Psoas muscle (tissue), 8 donors: ENCODE measurements at places on chromosomes 2 and 18. TPM values are rescaled to one million over a fixed set of nuclear protein-coding genes. Genes with fewer than 3 reads are reported as not detected.

- no peak for DNase-seq
- H3K4me3 ChIP-seq = no peak overlapping the region
- no peaks in the 10 kb centered on the region for H3K27me3 ChIP-seq
Measured at GRCh38 chr2:17615728-17616351, 75.3 kb downstream of the VSNL1 start.

DNA sequence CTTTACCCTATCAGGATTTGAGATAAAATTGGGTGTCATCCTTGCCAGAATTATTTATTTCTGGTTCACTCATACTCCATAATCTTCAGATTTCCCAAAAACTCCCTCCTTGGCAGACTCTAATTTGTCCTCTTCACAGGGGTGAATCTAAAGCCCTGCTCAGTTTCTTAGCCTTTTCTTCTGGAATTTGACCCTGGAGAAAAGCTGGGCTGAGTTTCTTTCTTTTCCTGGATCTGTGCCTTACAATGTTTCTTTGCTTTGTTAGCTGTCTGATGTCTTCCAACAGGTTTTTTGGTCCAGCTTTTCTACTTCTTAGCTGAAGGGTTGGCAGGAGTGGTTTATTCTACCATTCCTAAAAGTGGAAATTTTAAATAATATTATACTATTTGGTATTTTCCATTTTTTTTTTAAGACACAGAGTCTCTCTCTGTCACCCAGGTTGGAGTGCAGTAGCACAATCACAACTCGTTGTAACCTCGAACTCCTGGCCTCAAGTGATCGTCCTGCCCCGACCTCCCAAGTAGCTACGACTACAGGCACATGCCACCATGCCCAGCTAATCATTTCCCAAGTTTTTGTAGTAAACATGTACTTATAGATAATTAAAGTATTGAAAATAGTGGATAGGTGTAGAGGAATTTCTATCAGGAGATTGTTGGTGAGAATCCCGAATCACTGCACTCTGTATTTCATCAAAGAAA, 138.4 kb upstream of the TWIST2 start:
- H3K36me3 ChIP-seq = no peaks in the 10 kb centered on the region
- H3K27ac ChIP-seq = no peak overlapping the region
- no peaks in the 10 kb centered on the region for H3K27me3 ChIP-seq
- no peak for DNase-seq
- H3K4me3 ChIP-seq = no peak overlapping the region

The SPAST gene
- total RNA-seq = 13.9 TPM

GRCh38 chr18:25349926-25350487, 2.0 kb downstream of the ZNF521 start:
- H3K36me3 ChIP-seq = no peaks in the 10 kb centered on the region
- no peaks in the 10 kb centered on the region for H3K27me3 ChIP-seq
- peak overlapping the region; percentile 93 for H3K27ac ChIP-seq
- H3K4me3 ChIP-seq = peak overlapping the region; percentile 88
- peak; percentile 42 for DNase-seq

DNA sequence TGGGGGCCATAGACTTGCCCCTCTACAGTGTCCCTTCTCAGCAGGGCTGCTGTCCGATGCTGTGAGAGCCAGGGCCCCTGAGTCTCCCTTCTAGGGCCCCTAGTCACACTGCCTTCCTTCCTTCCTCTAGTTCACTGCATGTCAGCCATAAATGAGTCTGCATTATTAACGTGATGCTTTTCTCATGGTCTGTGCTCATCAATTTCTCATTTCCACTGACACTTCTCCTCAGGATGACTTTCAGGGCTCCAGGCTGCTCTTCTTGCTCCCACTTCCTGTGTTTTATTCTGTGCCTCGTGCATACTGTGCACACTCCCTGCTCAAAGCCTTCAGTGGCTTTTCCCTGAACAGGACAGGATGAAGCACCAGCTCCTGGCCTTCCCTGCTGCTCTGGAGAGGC, 146.5 kb downstream of the FAM210A start:
- no peaks in the 10 kb centered on the region for H3K27me3 ChIP-seq
- no peak for DNase-seq
- no peak overlapping the region for H3K4me3 ChIP-seq

The GPR39 gene
- total RNA-seq = not detected

DNA sequence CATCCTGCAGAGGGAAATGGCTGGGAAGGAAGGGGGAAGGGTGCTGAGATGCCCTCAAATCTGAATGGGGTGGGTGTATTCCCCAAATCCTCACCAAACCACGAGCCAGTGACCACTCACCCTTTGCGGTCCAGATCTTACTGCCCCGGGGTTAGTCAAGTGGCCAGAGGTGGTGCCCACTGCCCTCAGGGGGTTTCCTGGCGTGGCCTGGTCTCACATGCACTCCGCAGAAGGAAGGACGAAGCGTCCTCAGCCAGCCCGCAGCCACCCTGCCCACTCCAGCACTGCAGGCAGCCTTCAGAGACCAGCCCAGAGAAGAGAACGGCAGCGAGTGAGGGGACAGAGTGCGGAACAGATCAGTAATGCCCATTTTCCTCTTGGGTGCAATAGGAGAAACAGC, 50.4 kb downstream of the IL1RL2 start:
- H3K27me3 ChIP-seq = no peaks in the 10 kb centered on the region
- H3K4me1 ChIP-seq = no peaks in the 10 kb centered on the region
- DNase-seq = no peak
- no peaks in the 10 kb centered on the region for H3K36me3 ChIP-seq

The AMER3 gene
- total RNA-seq = not detected

GRCh38 chr2:230498506-230499107, 82.6 kb downstream of the SP100 start:
- H3K4me3 ChIP-seq = no peak overlapping the region
- no peaks in the 10 kb centered on the region for H3K4me1 ChIP-seq
- H3K27ac ChIP-seq = no peak overlapping the region
- peaks cover 6% of the 10 kb centered on the region for H3K36me3 ChIP-seq
- no peak for DNase-seq

GRCh38 chr18:3293196-3293951, 31.4 kb downstream of the MYL12B start:
- H3K27ac ChIP-seq = no peak overlapping the region
- no peaks in the 10 kb centered on the region for H3K27me3 ChIP-seq
- DNase-seq = no peak
- H3K36me3 ChIP-seq = no peaks in the 10 kb centered on the region
- H3K4me1 ChIP-seq = no peaks in the 10 kb centered on the region

The CFC1 gene
- total RNA-seq = not detected

DNA sequence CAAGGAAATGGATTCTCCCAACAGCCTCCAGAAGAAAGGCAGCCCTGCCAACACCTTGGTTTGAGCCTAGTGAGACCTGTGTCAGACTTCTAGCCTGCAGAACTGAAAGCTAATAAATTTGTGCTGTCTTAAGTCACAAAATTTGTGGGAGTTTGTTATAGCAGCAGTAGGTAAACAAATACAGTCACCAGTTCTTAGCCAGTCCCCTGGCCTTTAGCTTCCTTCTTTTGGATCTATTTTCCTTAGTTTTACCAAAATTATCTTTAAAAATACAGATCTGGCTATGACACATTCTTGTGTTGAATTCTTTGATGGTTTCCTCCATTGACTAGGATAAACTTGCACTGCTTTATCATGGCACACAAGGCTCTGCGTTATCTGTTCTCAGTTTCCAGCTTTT, 697.9 kb upstream of the FANCL start:
- no peak for DNase-seq
- no peak overlapping the region for H3K4me3 ChIP-seq
- H3K27ac ChIP-seq = no peak overlapping the region
- no peaks in the 10 kb centered on the region for H3K27me3 ChIP-seq
- H3K4me1 ChIP-seq = no peaks in the 10 kb centered on the region
- H3K36me3 ChIP-seq = no peaks in the 10 kb centered on the region

DNA sequence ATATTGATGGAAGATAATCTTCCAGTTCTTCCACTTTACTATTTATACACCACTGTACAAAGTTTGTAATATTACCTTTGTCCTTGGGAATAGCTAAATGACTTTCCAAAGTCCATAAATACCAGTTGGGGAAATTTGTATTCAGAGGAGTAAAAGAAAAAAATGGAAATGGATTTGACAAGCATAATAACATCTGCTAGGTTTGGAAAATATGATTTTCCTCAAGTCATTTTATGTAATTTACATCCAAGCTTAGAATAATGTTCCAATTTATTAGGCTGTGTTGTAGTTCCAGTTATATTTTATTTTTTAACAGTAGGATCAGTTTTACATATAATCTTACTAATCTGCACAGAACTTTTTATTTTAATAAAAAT, 563.0 kb upstream of the PKDCC start:
- no peak overlapping the region for H3K27ac ChIP-seq
- no peaks in the 10 kb centered on the region for H3K27me3 ChIP-seq
- H3K4me3 ChIP-seq = no peak overlapping the region

The CTNNA2 gene
- not detected for total RNA-seq
